Stimulated activated CD8-positive, alpha-beta memory T cell treated with anti-CD3 and anti-CD28 coated beads, Interleukin-2, amount 100 ng/mL, for 1 hour (primary cell): ENCODE measurements at places on chromosomes 7 and 10.

DNA sequence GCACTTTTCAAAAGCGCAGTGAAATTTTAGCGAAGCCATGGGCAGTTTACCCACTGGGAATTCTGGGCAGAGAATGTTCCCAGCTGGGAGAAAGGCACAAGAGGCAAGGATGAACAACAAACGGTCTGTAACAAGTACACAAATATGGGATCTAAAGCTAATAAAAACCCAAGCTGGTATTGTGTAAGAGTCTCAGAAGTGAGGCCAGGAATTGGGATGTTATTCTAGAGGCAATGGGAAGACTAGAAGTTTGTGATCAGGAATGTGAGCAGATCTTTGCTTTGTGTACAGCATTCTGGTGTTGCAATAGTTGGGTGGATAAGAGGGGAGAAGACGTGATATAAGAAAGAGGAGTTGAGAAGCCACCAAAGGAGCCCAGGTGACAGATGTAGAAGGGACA, 15.0 kb downstream of the FZD9 start:
- DNase-seq = no peak

- no peak for DNase-seq
Measured at GRCh38 chr10:129969184-129969910, 5.3 kb upstream of the EBF3 start.

DNA sequence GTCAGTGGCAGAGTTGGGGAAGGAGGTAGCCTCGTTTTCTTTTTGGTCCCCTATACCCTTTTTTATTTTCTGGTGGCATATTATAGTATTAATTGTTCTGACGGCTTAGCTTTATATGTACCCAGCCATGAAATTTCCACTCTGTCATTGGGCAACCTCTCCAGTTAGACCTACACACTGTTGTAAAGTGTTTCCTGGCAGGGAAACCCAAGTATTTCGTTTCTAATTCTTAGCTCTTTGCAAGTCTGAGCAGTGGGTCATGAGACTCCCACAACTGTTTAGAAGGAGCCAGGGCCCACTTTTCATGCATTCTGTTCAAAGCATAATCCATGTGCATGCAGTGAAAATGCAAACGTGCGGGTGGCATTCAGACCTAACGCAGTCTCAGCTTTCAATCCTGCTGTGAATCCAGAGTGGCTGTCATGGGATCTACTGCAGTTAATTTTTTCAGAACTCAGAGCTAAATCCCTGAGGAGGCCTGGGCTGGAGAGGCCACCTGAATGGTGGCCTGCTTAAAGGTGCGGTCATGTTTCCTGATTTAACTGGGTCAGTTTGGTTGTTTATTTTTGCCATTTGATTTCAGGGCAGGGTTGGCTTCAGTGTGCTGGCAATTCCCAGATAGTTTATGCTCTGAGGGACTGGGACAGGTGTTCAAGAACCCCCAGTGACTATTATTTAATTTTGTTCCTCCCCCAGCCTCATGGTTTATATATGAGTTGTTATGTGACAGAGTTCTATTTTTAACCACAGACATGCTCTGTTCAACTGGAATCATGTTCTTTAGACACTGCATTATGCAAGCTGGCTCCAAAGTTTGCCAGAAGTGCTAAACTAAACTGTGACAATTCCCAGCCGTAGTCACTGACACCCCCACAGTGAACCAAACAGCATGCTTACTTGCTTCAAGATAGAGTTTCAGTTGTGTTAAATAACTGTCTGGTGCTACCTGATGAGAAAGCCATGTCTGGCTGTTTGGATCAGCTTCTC, 27.4 kb upstream of the SYPL1 start:
- no peak for DNase-seq

GRCh38 chr10:89782470-89782869, 81.1 kb downstream of the KIF20B start:
- DNase-seq = no peak

- no peak for DNase-seq
Measured at GRCh38 chr10:1054684-1055083, 1.5 kb upstream of the WDR37 start.

GRCh38 chr10:21021843-21022594, 124.9 kb upstream of the NEBL start:
- DNase-seq = no peak

GRCh38 chr7:158018098-158018762, 569.4 kb downstream of the PTPRN2 start:
- DNase-seq = no peak
